D341Med (cell line): ENCODE measurements at places on chromosomes 4 and X.

DNA sequence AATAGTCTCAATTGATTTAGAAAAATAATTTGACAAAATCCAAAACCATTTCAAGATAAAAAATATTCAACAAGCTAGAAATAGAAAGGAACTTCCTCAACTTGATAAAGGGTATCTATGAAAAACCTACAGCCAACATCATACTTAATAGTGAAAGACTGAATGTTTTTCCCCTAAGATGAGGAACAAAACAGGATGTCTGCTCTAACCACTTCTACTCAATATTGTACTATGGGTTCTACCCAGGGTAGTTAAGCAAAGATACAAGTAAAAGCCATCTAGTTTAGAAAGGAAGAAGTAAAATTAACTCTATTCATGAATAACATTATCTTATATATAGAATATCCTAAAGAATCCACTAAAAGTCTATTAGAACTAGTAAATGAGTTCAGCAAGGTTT, 21.5 kb upstream of the SYTL5 start:
- DNase-seq: no peak

DNA sequence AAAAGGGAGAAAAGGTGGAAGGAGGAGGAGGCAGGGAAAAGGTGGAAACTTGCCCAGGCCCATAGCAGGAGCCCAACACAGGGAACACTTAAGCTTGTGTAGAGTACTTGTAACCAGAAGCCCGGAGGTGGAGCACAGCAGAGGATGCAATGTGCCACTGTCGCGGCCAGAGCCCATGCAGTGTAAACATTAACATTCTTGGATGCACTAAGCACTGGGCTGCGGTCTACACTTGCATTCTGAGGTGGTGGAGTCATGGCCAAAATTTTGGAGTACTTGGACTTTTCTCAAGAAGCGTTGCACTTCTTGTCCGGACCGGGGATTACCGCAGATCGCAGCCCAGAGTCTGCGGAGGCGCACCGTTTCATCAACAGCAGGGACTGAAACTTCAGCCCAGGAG, 4.5 kb upstream of the RHOXF1 start:
- no peak for DNase-seq

GRCh38 chrX:12405306-12405705, 267.0 kb downstream of the FRMPD4 start:
- no peak for DNase-seq

- DNase-seq: peak; percentile 70
Observed at GRCh38 chr4:125317525-125317877, 2.7 kb downstream of the FAT4 start.

DNA sequence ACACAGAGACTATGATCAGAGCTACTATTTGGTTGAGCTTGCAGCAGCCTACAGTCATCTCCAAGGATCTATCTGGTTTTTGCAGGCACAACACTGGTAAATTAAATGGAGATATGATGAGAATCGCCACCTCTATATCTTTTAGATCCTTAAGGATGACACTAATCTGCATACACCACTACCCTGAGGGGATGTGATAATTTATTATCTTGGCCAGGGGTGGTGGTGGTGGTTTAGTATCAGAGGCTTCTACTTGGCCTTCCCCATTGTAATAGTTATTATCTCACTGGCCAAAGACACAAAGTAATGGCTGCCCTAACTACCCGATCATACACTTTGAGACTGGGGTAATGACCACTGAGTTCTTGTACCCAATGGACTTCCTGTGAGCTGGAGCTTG, 21.2 kb downstream of the CCDC160 start:
- no peak for DNase-seq

DNA sequence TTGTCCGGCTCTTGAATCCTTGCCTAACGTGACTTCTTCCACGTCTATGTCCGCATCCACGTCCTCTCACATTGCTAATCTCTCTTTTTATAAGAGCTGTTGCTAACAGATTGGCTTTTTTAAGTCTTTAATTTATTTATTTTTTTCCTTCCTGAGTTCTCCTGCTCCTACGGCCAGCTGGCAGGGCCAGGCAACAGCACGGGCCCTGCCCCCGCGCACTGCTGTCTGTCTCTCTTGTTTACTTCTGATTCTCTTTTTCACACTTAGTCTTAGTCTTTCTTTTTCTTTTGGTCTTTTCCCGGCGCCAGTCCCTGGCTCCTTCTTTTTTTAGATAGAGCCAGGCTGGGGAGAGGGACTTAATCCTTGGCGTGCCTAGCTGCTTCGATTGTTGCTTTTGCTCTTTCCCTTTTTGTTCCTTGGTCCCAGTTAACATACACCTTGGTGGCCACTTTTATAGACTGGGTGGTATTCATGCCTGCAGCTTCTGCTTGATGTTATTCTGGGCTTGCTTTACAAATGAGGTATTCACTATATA, 53.2 kb upstream of the RBMX start:
- DNase-seq: peak; percentile 18

DNA sequence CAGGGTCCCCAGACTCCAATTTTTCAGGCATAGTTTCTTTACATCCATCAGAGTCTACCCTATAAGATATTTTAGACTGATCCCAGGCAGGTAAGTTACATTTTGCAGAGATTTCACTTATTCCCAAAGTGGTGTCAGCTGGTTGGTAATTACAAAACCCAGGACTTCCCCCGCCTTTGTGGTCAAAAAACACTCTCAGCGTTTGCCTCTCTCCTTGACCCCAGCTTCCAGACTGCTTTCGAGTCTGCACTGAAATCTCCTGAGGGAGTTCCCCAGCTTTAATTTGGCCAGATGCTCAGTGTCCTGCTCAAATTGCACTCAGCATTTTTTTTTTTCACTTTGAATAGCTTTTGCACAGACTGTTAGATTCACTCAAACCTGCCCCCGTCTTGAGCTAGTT, 11.2 kb upstream of the AMOT start:
- DNase-seq: no peak

DNA sequence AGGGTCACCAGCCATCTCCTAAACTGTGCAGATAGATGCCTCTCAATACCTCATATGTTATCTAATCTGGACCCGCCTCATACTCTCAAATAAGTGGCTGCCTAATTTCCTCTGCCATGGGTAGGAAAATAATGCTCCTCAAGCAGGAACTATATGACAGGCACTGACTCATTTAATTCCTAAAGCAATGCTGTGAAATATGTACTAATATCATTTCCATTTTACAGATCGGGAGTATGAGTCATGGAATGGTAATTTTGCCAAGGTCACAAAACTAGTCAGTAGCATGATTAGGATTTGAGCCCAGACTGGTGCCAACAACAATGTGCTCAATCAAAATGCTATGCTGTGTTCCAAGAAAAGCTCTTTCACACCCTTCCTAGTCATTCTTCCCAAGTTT, 3.0 kb upstream of the NXT2 start:
- DNase-seq: no peak

GRCh38 chr4:16026160-16026761, 57.6 kb downstream of the PROM1 start:
- no peak for DNase-seq

DNA sequence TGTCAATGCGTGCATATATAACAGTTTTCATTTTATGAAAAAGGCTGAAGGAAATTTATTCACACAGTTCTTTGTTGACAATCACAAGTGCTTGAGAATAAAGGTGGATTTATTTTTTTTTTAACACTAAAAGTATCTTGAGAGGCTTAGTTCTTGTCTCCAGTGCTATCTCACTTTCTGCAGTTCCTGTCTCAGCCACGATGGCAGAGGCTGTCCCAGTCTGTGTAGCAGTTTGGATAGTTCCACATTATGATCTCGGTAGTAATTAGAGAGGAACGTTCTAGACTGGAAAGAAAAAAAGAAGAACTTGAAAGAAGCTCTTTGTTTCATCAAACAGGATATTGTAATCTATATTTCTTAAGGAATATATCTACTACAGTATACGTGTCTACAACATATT, 229.0 kb downstream of the UGT8 start:
- no peak for DNase-seq

- no peak for DNase-seq
Observed at GRCh38 chr4:44145868-44146267, 302.7 kb downstream of the KCTD8 start.

GRCh38 chr4:129929984-129930383, 834.0 kb downstream of the C4orf33 start:
- no peak for DNase-seq

DNA sequence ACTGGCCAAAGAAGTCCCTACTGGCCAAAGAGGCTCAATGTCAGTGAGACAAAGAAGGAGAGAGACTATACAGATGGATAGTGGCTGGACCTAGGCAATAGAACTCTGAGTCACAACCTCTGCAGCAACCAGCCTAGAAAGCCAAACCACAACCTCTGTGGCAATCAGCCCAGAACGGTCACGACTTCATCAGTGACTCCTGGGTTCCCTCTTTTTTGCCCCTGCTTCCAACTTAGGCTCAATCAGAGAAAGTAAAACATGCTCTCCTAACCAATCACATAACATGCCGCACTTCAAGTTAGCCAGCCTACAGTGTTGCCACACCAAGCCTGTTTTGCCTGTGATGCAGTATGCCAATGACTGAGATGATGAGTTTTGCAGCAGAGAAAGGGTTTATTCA, 203.4 kb downstream of the ANAPC10 start:
- DNase-seq: no peak

DNA sequence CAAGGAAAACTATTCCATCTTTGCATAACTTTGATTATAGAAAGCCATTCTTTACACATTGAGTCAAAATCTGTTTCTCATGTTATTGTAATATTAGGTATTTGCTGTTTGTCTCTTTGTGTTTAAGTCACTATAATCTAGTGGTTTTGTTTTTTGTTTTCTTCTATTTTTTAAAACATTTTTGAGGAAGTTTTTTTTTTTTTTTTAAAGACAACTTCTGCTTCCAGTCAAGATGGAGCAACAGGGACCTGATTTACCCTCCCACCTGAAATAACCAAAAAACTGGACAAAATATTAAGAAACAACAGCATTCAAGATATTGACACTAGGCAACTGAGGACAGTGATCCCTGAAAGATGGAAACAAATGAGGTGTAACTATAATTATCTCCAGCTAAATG, 18.4 kb upstream of the NSUN7 start:
- DNase-seq: no peak

DNA sequence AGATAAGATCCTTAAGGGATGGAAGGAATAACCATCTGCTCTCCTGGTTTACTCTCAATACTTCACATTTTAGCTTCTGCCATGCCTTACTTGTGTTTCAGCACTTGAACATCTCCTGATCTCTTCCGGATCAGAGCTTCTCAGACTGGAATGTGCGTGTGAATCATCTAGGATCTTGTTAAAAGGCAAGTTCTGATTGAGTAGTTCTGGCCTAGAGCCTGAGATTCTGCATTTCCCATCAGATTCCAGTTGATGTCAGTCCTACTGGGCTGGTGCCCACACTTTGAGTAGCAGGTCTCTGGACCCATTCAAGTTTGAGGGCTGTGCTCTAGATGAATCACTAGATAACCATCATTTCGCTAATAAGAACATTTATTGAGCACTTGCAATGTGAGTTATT, 20.0 kb downstream of the NDP start:
- DNase-seq: no peak

- DNase-seq: no peak
Observed at GRCh38 chr4:30744386-30744785, 24.2 kb downstream of the PCDH7 start.

DNA sequence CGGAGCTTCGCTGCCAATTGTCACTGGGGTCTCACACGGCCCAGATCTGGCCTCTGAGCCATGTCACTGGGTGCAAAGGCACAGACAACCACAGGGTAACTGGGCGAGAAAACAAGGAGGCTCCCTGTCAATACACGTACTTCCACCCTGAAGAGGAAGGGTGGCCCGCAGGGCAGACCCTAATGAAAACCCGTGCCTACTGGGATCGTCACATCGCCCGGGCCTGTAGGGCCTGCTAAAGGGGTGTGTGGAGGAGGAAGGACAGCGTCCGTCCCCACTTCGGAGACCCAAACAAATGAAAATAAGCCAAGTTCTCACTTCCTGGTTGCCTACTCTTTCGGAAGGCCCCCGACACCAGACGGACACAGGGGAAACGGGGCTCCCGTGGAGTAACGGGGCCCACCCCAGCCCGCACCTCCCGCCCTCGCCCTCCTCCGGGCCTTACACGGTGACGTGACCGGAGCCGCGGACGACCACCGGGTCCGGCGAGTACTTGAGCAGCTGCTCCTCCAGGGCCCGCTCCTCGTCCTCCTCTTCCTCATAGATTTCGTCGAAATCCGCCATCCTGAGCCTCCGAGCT, 578 bp downstream of the CHIC2 start:
- DNase-seq: peak; percentile 40
